KBM-7 (cell line): ENCODE measurements at places on chromosomes 4 and X.

DNA sequence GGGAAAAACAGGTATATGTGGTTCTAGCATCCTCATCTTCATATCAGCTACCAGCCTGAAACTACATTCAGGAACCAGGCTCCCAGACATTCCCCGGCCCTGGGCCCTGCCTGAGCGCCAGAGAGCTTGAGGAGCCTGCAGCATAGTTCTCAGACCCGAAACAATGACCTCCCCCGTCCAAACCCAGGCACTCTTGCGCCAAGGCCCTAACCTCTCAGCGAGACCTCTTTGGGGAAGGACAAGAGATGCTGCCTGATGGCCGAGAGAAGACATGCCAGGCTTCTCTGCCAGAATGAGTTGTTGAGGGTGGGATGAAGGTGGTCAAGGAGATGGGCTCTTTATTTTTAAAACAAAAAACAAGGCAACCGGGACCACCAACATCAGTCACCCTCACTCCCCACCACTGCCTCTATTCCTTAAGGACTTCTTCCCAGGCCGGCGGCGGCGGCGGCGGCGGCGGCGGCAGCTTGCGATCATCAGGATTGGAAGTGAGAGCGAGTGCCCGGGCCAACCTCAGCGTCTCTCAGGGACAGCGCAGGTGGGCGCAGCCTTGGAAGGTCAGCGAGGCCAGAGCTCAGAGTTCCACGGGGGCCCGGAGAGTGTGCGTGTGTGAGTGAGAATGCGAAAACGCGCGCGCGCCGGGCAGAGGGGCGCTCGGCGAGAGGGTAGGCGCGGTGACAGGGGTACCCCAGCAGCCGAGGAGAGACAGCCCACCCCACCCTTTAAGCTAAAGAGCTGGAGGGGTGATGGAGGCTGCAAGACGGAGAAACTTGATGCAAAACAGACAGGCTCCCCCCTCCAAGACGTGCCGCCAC, 601 bp downstream of the INPP4B start:
- peak; percentile 26 for DNase-seq

GRCh38 chrX:19670854-19671620, 155.7 kb upstream of the MAP3K15 start:
- peak; percentile 21 for DNase-seq

DNA sequence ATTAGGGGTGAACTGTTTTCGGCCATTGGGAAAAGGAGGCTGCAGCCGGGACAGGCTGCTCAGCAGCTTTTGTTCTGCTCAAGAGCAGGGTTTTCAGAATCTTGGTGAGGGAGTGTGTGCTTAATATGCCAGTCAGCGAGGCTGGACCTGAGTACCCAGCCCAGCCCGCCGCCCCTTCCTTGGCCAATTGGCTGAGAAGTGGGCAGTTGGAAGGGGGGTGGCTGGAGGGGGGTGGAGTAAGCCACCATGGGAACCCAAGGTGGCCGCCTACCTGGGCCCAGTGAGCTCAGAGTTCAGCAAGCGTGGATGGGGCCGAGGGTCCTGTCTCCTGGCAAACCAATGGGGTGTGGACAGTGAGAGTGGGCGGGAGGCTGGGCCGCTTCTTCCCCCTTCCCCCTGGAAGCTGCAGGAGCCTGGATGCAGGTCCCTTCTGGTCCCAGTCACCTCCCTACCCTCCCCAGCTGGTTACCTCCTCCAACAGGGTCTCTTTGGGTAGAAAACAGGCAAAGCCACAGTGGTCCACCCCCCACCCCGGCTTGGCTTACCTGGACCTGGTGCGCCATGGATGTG, 52.5 kb downstream of the SORCS2 start:
- no peak for DNase-seq

- no peak for DNase-seq
Measured at GRCh38 chrX:69562904-69563578, 52.9 kb upstream of the EDA start.

GRCh38 chr4:42579903-42580302, 77.0 kb downstream of the ATP8A1 start:
- no peak for DNase-seq

- no peak for DNase-seq
Measured at GRCh38 chr4:116073051-116073450, 959.6 kb upstream of the NDST4 start.

DNA sequence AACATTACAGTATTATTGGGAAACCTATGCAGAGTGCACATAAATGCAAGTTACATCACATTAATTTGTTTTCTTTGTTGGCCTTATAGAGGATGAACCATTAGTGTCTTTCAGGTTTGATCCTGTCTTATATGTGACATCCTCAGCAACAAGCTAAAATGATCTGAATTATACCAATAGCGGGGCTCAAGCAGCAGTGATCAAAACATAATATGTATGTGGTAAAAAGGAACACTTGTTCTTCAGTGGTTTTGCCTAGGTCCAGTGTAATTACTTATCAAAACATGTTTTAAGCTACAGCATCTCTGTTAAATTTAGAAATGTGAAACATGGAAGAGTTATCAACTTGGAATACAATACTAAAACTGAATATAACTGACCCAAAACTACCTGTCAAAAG, 9.1 kb downstream of the TAF9B start:
- DNase-seq, result no peak

DNA sequence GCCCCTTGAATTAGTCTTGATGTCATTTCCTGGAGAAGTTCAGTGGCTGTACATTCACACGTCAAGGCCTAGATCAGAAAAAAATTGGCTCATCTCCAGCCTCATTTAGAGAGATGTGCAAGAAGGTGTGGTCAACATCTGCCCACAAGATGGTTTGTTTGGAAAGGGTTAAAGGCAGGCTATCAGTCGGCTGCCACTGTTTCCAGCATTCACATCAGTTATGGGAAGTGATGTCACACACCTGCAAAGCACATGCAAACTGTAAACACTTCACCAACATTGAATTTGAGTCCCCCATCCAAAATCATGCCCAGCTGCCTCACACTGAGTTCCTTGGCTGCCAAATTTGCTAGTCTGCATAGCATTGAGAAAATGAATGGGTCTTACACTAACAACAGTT, 498.3 kb upstream of the INTU start:
- no peak for DNase-seq

DNA sequence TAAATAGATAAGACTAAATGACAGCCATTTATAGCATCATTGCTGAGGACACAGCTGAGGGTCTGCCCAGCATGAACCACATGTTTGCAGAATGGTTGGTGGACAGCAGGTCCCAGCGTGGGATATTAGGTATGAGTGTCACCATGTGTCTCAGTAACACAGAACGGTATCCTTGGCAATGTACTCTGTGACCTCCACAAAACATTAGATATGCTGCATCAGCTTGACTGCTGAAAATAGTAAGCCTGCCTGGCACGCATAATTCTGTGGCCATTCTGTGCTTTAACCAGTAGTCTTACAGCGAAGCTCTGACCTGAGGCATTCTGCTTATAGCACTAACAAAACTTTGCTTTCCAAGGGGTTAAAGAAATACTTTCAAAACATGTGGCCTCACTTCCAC, 32.0 kb downstream of the LIMCH1 start:
- no peak for DNase-seq
